Activated T-cell treated with anti-CD3 and anti-CD28 coated beads, Interleukin-2, amount 50 U/mL, for 72 hours (primary cell): ENCODE measurements at places on chromosomes 3 and 15. TPM values are rescaled to one million over a fixed set of nuclear protein-coding genes. Genes with fewer than 3 reads are reported as not detected.
A peak's percentile ranks its signal among the peaks of the same experiment; 100 is the strongest.

- DNase-seq, result no peak
- H3K4me3 ChIP-seq, result no peak overlapping the region
- H3K36me3 ChIP-seq, result no peaks in the 10 kb centered on the region
- H3K27me3 ChIP-seq, result no peaks in the 10 kb centered on the region
- no peaks in the 10 kb centered on the region for H3K4me1 ChIP-seq
- H3K27ac ChIP-seq, result no peak overlapping the region
Measured at GRCh38 chr15:35252351-35252865, 167.3 kb upstream of the NANOGP8 start.

DNA sequence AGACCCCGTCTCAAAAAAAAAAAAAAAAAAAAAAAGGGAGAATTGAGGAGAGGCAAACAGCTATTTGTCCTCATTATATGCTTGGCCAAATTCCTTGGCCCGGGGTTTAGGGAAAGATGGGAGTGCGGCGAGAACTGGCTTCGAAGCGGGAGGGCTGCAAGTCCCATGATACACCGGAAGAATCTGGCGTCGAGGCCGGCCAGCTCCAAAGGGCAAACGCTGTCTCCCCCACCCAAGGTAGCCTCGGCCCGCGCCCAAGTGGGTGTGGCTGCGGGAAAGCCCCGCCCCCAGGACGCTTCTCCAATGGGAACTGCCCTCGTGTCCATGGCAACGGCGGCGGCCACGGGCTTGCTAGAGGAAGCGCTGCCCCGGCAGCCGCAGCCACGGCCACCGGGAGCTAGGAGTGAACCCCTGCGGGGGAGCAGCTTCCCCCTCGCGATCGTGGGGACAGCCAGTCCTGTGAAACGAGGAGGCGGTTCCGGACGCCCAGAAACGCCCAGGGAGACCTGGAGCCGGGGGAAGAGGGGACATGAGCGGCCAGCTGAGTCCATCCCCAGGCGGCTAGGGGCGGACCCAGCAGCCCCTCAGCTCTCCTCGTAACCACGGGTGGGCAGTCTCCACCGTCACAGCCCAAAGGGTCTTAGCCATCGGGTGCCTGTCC is at the start of gene TTLL13:
Gene TTLL13, plus strand, starts transcription at position 354 of the 661 bp plus-strand sequence. CDS start 1,075 bp downstream, outside the sequence.
- no peak within 1 kb of the TSS for H3K27ac ChIP-seq
- H3K36me3 ChIP-seq, result no peaks in the 10 kb centered on the region
- H3K4me3 ChIP-seq, result peak within 1 kb of the TSS; percentile 81

The CLSTN2 gene
- total RNA-seq, result not detected

The ALPK3 gene
- total RNA-seq, result 0.46 TPM

The C3orf52 gene
- 4.1 TPM for total RNA-seq

The ZDHHC23 gene
- total RNA-seq, result 4.5 TPM

The ZKSCAN7 gene
- total RNA-seq, result 4.9 TPM
